ENCODE measurements at places on chromosomes 1 and 21. TPM values are rescaled to one million over a fixed set of nuclear protein-coding genes. Genes with fewer than 3 reads are reported as not detected.

GRCh38 chr1:166029196-166029945 is 137.4 kb downstream of the FAM78B start:
- DNase-seq, result no peak

DNA sequence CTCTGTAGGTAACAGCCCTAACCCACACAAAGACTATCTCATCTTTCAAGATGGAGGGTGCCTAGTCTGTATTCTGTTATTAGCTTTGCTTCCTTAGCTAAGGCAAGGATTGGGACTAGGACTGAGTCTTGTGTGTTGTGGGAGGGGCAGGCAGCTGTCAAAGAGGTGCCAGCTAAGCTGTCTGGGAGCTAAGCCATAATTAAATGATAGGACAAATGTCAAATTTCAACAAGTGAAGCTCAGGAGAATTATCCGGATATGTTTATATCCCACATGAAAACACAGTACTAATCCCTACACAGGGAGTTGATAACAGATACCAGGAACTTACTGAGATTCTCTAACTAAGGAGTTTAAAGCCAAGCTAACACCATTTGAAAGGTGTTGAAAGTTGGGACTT is 70.5 kb upstream of the NGF start:
- DNase-seq, result no peak

DNA sequence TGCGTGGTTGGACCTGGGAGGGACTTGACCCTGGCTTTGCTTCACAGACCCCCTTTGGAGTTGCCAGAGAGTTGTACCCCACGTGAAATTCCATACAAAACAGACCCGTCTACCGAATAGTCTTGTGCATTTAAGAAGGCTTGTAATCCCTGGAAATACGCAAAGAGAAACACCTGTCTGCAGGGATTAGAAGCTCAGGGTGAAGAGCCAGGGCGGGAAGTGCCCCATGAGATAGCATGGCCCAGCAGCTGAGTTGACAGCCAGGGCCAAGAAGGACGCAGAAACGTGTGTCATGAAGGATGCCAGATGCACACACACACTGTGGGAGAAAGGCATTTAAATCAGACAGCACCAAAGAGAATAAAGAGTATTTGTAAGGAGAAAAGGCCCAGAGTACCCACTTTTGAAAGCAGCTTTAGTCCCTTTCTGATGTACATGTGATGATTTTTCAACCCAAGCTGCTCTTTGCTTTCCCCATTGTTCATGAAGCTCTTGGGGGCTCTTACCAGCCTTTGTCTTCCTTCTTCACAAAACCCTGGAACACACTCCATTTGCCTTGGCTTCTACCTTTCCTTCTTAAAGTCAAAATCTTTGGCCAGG is 46.6 kb downstream of the PCP4 start:
- no peak for DNase-seq

DNA sequence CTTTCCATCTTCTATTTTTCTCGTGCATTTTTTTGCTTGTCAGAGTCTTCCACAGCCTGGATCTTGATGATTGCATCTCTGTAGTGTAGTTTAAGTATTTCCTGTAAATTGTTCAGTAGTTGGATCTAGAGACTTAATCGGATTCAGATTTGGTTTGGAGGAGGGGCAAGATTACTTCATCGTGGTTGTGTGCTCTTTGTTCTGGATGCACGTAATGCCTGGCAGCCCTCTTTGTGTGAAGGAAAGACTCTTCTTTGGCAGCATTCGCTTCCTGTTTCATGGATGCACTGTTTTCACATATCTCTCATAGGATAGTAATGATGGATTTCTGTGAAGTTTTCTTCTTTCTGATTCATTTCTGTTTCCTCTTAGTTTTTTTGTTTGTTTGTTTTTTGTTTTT is 14.2 kb downstream of the SEMA4A start:
- DNase-seq, result no peak

DNA sequence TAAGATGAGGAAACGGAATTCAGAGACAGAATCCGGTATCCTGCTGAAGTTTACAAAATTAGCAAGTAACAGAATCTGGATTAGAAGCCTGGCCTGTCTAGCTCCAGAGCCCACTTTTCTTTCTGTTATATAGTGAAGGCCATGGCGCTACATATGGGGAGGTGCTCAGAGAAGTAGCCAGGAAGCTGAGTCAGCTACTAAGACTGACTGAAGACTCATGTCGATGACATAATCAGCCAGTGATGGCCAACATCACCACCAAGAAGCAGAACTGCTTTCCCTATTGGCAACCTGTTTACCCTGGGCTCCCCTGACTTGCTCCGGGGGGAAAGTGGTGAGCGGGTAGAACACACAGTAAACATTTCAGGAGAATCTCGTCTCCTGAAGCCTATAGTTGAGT is 18.8 kb downstream of the LRRC52 start:
- no peak for DNase-seq

DNA sequence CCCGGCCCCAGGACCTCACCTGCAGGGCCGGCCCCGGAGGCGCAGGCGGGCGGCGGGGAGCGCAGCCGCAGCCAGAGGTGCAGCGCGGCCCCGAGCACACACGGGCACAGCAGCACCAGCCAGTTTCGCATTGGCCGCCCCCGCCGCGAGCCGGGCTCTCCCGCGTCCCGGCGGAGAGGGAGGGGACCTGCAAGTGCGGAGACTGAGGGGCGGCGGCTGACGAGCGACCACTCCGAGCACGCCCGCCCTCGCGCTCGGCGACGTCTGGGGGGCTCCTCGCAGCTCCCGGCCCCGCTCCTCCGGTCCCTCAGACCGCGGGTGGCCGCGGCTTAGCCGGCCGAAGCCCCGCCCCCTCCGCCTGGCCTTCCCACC is at the start of gene B3GALNT2:
Gene B3GALNT2, minus strand, starts transcription at position 331 of the 372 bp plus-strand sequence. Its CDS starts 200 bp downstream, at position 131.
- no peak for DNase-seq

GRCh38 chr1:111618961-111619634 is 491 bp upstream of the RAP1A start:
- no peak for DNase-seq

DNA sequence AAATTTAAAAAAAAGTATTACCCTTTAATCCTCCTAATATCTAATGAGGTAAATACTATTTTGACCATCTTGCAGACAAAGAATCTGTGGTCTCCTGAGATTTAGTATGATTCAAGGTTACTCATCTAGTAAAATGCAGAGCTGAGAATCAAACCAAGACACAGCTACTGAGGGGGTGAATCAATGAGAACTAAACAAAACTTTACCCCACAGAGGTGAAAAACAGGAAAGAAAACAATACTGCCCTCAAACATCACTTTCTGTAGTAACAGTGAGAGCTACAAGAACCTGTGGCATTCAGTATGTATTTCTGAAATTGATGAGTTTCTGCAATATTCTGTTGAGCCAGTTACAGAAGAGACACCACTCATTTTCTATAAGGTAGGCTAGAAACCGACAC is 85.1 kb downstream of the JAK1 start:
- no peak for DNase-seq

DNA sequence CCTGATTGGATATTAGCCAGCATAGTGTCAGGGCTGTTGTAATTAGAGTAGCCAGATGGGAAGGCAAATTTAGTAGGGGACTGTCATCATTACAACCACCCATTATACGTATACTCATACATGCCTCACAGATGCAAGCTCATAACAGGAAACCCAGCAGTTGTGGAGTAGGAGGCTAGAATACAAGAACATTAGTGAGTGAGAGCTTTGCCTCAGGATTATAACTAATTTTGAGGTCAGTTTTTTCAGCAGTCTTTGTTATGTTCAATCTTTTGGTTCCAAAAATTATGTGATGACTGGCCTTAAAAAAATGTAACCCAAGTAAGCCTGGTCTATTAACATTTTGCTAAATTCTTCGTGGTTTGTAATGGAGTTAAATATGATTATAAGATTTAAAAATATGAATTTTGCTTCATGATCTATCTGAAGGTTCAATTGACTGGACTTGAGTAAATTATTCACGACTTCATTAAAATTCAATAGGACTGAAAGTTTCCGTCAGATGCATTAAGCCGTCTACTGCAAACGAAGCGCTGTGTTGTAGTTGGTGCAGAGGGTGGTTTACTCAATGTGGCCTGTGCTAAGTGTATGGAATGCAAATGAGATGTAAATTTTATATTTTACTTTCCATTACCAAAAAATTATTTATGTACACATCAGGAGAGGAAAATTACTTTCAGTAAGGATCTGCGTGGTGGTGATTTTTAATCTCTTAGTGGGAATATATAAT is 48.8 kb downstream of the KCNK1 start:
- no peak for DNase-seq

GRCh38 chr1:9269721-9270120 is 23.0 kb upstream of the SPSB1 start:
- DNase-seq, result no peak

GRCh38 chr1:6126028-6126427 is 54.1 kb downstream of the CHD5 start:
- peak; percentile 9 for DNase-seq

DNA sequence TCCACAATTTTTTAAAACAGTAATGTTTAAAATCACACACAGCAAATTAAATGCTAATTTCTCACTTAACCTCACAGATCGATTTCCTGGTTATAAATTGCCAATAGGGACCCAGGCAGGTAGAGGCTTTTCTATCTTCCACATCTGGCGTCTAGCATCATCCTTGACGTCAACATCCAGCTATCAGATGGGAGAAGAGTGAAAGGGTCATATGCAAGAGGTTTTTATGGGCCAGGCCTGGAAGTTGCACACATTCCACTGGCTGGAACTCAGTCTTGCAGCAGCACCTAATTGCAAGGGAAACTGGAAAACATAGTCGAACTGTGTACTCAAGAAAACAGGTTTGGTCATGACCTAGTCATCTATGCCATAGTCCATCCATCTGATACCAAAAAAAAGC is 6.0 kb upstream of the EEIG2 start:
- DNase-seq, result no peak

- DNase-seq, result no peak
Observed at GRCh38 chr1:145963265-145964019, 933 bp downstream of the ANKRD34A start.

DNA sequence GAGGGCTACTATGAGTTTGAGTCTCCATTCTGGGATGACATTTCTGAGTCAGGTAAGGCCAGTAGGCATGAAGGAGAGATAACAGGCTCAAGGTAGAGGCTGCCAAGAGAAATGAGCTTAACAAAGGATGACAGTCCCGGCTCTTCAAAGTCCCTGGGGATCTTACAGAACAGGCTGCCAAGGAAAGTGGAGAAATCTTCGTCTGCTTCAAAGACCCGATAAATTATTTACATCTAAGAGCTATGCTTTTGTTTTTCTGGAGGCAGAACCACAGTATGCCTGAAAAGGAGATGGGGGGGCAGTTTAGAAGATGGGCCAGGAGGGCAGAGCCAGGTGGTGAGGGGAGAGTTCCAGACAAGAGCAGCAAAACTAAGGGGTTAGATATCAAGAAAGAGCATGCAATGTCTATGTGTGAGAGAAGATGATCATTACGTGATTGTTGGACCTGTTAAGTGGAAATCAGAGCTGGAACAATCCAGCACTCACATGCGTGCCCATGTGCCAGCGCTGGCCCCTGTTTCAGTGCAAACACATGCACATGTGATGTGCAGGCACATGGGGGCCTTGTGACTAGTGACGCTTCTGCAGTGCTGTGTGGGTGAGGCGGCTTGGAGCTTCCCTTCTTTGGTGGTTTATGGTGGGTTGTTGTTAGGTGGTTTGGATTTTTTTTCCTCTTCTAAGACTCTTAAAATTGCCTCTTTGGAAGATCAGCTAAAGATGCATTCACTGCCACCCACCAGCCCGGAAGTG is 25.7 kb downstream of the CAMK1G start:
- no peak for DNase-seq

GRCh38 chr1:173886746-173887611 is 18.8 kb downstream of the ZBTB37 start:
- DNase-seq, result no peak

DNA sequence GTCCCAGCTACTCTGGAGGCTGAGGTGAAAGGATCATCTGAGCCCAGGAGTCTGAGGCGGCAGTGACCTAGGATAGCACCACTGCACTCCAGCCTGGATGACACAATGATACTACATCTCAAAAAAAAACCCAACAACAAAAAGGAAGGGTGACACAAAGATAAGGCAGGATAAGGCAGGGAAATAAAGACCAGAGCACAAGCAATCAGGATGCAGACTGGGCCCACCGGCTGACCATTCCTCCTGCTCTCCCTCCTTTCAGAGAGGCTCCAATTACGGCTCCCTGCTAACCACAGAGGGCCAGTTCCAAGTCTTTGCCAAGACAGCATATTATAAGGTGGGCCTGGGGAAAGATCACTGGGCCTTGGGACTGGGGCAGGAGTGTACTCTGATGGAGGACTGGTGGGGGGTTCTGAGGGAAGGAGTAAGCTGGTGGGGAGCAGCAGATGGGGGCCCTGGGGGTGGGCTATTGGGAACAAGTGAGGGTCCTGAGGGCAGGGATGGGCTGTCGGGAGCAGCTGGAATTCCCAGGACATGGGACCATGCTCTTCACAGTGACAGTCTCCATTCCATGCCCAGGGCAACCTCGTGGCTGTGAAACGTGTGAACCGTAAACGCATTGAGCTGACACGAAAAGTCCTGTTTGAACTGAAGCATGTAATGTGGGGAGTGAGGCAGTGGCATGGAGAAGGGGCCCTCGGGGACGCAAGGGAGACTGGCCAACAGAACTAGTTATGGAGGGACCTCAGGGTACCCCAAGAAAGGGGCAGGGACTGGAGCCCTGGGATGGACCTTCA is 7.3 kb downstream of the NPR1 start:
- no peak for DNase-seq

DNA sequence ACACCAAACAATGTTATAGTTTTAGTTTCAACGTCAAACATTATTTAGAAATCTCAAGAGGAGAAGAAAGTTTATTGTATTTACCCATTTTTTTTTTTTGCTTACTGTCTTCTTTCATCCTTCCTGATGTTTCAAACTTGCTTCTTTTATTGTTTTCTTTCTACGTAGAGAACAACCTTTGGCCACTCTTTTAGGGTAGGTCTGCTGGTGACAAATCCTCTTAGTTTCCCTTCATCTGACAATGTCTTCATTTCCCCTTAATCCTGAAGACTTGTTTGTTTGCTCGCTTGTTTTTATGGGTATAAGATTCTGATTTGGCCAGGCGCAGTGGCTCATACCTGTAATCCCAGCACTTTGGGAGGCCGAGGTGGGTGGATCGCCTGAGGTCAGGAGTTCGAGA is 89.1 kb downstream of the RHOU start:
- no peak for DNase-seq

DNA sequence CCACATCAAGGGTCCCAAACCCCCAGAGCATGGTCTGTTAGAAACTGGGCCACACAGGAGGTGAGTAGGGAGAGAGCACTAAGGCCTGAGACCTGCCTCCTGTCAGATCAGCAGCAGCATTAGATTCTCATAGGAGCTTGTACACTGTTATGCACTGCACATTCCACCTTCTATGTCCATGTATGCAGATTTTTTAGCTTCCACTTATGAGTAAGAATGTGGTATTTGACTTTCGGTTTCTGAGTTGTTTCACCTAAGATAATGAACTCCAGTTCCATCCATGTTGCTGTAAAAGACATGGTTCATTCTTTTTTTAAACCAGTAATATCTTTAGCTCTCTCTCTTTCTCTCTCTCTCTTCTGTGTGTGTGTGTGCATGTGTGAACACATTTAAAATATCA is 663 bp upstream of the GBP6 start:
- DNase-seq, result no peak

Gene GBP5
- 74.5 TPM for total RNA-seq

Gene SERPINC1
- not detected for total RNA-seq

Gene LRRC7
- not detected for total RNA-seq

Gene GREM2
- not detected for total RNA-seq

Gene SH3D21
- 2.5 TPM for total RNA-seq

Gene TNFRSF4
- total RNA-seq, result 193 TPM

Gene RNU1-1
- 1,293 TPM for total RNA-seq

Gene EPHB2
- total RNA-seq, result 0.22 TPM

Gene HPCA
- not detected for total RNA-seq

Gene ESRRG
- not detected for total RNA-seq

All from CD8-positive, alpha-beta memory T cell (primary cell).